HFF-Myc (cell line): ENCODE measurements at places on chromosomes 11 and 22.

DNA sequence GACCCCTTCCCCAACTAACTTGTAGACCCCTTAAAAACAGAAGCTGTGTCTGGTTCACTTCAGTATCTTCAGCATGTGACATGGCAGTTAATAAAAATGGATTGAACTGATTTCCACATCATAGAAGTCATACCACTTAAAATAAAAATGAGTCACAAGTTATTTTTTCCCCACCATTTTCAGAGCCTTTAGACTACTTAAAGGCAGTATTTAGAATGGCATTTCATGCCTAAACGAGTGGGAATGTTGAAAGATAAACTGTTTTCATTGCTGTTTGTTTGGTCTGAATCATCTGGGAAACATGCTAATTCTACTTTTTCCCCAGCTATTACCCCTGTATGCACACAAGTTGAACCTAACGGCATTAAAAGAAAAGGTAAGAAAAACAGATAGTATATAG is 324.0 kb downstream of the RAB38 start:
- DNase-seq, result no peak

DNA sequence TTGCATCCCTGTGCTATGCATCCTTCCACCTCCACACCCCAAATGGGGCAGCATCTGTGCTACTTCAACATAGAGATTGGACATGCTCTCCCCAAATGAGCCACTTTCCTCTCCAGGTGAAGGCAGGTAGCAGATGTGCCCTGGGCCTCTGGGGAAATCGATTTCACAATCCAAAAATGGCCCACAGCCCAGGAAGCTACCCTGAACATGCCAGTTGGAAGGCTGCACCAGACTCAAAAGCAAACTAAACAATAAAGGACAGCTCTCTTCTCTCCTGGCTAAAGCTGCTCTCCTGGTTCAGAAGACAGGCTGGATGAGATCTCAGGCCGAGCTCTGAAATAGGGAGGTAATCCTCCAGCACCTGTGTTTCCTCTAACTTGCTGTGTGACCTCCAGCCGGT is 19.7 kb downstream of the ISX start:
- no peak for DNase-seq

- no peak for DNase-seq
These were observed 6.5 kb downstream of the PTPMT1 start for GRCh38 chr11:47571895-47572294.

- no peak for DNase-seq
These were observed 138.1 kb downstream of the MAML2 start for GRCh38 chr11:96204721-96205459.

DNA sequence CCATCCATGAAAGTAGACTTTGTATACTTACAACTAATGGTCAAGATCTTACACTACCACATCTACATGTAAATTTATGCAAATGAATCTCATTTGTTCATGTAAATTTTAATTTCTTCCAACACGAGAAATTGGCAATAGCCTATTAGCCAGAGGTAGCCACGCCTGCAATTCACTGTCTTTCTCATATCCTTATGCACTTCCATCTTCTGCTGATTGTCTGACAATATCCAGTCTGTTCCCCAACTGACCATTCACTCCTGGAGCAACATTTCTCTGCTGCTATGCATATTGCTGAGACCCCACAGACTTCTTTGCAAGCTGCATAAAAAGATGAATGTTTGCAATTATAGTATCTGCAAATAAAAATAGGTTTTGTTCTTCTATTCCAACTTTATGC is 2.5 kb downstream of the NNMT start:
- DNase-seq, result no peak

- no peak for DNase-seq
These were observed 121.5 kb downstream of the MAML2 start for GRCh38 chr11:96221244-96222070.

- no peak for DNase-seq
These were observed 14.3 kb downstream of the MOV10L1 start for GRCh38 chr22:50104141-50104544.

DNA sequence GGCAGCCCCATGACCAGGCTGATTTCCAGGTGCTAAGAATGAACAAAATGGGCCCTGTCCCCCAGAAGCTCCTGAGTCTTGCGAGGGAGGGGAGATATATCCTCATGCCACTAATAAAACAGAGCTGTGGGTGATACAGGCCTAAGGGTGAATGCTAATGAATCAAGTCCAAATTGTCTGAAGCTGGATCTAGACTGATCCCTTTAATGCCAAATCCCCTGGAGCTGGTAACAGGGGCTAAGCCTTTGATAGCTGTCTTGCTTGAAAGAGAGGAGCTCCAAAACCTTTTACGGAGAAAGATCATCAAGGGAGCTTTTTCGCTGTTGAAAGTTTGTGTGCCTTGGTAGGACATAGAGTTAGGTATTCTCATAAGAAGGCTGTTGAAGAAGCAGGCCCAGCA is 79.7 kb downstream of the PPFIBP2 start:
- no peak for DNase-seq

GRCh38 chr22:47042861-47043496 is 280.5 kb downstream of the TBC1D22A start:
- no peak for DNase-seq

- no peak for DNase-seq
These were observed 479.9 kb downstream of the INSC start for GRCh38 chr11:15594607-15595006.

GRCh38 chr11:92880381-92880780 is 89.1 kb upstream of the MTNR1B start:
- DNase-seq, result no peak

DNA sequence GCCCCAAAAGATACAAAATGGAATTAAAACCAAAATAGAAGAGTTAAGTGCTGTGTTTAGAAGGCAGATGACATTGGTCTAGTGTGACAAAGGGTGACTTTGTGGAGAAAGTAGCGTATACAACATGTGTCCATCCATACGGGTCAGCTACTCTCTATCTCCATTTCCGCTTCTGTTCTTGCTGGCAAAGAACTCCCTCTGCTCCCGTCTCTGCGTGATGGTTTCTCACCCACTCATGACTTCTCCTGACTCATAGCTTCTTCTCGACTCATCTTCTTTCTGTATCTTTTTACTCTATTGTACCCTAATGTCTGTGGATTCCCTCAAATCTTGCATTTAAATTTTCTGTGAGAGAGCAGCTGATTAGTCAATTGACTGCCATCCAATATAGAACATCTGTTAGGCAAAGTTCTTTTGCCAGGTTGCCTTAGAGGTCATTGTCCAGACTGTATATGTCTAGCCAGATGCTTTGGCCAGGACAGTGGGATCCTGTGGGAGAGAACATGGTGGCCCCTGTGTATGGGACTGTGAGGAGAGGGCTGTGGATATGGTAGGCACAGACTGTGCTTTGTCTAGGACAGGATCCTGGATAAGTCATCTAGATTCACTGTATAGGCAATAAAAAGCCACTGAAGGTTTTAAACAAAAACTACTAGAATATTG is 28.4 kb downstream of the MMP13 start:
- no peak for DNase-seq

GRCh38 chr11:24373516-24373915 is 123.3 kb upstream of the LUZP2 start:
- no peak for DNase-seq

GRCh38 chr22:36773935-36774334 is 2.0 kb downstream of the IFT27 start:
- no peak for DNase-seq

DNA sequence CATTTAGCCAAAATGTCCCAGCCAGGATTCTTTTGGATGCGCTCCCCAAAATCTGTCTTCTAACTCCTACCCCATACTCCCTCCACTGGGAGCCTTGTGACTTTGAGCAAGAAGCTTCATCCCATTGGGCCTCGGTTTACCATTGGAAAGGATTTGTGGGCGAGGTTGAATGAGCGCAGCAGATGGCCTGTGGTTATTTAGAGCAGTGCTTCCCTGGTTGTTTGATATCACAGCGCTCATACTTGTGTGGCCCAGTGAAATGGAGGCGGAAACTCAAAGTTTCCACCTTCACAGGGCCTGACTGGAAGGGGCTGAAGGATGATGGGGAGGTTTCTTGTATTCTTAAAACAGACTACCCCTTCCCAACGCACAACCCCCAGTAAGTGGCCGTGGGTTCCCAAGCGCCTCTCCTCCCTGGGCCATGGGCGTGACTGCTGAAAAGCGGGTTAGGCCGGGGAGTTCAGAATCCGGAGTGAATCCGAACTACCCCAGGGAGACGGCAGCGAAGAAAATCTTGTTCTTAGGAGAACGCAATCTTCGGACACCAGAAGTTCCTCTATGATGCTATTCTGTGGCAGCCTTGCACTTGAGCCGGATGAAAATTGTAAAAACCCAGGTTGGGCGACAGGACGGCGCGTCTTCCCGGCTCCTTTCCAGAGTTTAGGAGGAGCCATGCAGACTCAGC is 1.2 kb upstream of the ATF4 start:
- no peak for DNase-seq

DNA sequence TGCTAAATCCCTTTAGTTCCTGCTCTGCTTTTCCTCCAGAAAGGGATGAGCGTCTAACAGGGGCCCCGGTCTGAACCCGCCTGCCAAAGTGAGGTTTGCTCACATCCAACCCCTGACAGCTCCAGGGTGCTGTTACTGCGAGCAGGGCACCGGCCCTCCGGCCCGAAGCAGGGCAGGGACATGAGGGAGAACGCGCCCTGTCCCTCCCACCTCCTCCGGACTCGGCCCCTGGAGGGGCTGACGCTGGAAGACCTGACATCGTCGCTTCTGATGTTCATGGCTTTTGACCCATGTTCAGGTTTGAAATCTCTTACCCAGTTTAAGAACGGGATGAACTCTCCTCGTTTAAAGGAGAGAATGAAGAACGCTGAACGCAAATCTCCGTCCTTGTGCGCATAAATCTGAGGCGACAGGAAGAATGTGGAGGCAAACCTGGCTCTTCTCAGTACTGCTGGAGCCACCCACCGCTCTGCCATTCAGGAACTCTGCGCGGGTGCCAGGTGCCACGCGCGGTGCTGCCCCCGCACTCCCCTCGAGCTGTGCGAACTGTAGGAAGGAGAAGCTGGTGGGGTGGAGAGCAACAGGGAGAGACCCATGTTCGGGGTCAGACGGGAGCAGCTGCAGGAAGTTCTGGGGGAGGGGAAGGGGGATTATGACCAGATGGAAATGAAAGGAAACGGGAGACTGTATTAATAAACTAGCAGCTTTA is 826 bp upstream of the EEF1G start:
- no peak for DNase-seq

- DNase-seq, result no peak
These were observed 77.8 kb downstream of the C11orf91 start for GRCh38 chr11:33622806-33623205.

DNA sequence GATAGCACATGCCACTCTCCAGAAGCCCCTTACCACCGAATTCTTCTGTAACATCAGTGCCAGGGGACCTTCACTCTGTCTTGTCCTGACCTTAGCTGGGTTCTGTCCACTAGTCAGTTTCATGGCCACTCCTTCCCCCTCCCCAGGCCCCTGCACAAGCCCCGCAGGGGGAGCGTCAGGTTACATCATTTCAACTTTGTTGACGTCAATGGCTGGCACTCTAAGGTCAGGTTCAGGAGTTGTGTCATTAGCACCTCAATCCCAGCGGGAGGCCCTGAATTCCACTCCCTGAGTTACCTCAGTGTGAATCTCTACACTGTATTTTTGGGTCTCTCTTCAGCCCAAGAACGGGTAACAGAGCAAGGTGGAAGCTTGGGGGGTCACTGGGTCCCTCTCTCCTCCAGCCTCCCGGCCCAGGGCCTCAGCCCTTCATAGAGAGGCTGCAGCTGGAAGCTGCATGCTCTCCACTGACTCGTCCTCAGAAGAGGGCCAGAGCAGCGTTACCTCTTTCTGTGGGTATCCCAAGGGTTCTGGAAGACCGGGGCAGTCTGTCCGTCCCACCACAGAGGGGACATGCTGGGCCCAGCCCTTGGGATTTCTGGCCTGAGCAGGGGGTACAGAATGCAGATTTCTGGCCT is 10.3 kb downstream of the USH1C start:
- DNase-seq, result no peak

GRCh38 chr11:15258433-15259165 is 143.9 kb downstream of the INSC start:
- DNase-seq, result no peak

GRCh38 chr11:111697933-111698371 is 68.2 kb downstream of the PPP2R1B start:
- no peak for DNase-seq

DNA sequence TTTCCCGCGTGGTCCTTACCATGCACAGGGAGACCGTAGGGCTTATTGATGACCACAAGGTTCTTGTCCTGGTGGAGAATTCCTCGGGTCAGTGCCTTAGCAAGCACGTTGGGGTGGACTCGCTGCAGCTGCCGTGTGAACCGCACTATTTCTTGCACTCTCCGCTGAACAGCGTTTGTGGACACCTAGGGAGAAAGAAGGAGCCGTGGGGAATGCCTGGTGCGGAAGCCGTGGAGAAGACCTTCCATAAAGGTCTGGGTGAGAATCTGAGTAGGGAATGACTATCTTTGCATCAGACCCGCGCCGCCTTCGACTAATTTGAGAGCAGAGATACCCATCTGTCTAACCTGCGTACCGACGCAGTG is 597 bp downstream of the RPUSD4 start:
- DNase-seq, result no peak

GRCh38 chr11:17801166-17801565 is 66.6 kb downstream of the KCNC1 start:
- DNase-seq, result no peak

GRCh38 chr11:10594407-10594806 is 25.9 kb upstream of the LYVE1 start:
- DNase-seq, result no peak

GRCh38 chr11:80165744-80166143 is 724.9 kb upstream of the TENM4 start:
- DNase-seq, result no peak

GRCh38 chr11:35017528-35018342 is 101.3 kb downstream of the PDHX start:
- DNase-seq, result no peak

- no peak for DNase-seq
These were observed 729.8 kb upstream of the ANO3 start for GRCh38 chr11:25602149-25602548.

GRCh38 chr22:50192436-50193204 is 6.9 kb downstream of the TRABD start:
- DNase-seq, result no peak

DNA sequence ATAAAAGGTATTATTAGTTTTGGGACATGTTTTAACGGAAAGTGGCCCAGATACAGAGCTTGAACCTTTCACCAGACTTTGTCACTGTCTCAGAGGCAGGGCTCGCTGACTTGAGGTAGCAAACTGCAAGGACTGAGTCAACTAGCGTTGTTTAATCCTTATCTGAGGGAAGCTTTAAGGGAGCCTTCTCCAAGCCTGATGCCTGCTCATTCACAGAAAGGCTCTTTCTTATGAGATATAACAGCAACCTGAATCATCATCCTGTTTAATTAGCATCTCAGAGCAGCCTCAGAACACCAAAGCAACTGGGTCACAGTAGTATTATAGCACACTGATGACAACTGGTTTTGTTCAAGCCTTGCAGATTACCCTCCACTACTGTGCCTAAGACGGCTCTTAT is 54.2 kb upstream of the CYP2D6 start:
- no peak for DNase-seq

- DNase-seq, result no peak
These were observed 1.0 kb downstream of the RASSF10 start for GRCh38 chr11:13009921-13010748.

GRCh38 chr11:83047515-83048225 is 24.0 kb downstream of the RAB30 start:
- no peak for DNase-seq

- no peak for DNase-seq
These were observed 62.9 kb upstream of the TEAD1 start for GRCh38 chr11:12611352-12611751.
